ENCODE measurements at places on chromosomes 5 and 9.

DNA sequence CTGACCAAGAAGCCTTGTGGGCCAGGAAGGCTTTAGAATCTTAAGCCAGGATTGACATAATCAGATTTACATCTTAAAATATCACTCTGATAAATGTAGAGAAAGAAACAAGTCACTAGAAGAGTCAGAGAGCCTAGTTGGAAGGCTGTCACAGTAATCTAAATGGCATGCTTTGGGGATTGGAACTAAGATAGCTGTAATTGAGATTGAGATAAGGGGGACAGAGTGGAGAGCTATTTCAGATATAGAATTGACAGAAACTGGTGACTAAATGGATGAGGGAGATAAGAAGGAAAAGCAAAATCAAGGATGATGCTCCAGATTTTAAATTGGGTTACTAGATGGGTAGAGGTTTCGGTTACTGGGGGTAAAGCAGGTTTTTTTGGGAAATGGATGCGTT, 100.5 kb downstream of the XRCC4 start:
- no peak for DNase-seq

GRCh38 chr9:101269591-101270283, 115.1 kb downstream of the BAAT start:
- no peak for DNase-seq

DNA sequence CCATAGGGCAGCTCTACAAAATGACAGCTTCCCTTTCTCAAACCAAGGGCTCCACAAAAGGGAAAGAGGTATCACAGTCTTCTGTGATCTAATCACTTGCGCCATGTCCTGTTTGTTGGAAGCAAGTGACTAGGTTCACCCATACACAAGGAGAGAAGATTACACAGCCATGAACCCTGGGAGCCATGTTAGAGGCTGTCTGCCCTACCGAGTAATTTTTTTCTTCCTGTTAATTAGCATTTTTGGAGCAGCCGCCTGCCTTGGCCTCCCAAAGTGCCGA, 33.2 kb upstream of the GOLPH3 start:
- DNase-seq: no peak

- DNase-seq: no peak
Observed at GRCh38 chr9:110764006-110764405, 95.4 kb downstream of the MUSK start.

DNA sequence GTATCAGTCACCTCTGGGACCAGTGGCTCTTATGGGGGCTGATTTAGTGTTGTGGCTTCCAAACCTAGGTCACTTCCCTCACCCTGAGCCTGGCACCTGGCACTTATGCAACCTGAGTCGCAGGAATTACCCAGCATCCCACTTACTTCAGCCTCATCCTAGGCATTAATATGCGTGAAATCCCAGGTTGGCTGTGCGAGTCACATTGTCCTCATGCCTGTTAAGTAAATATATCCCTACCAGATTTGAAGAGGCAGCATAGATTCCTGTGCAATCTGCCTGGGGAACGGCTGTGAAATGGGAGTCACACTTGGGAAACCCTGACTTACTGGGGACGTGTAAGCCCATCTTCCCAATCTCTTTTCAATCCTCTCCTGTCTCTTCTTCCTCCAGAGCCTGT, 42.7 kb upstream of the AKNA start:
- no peak for DNase-seq

DNA sequence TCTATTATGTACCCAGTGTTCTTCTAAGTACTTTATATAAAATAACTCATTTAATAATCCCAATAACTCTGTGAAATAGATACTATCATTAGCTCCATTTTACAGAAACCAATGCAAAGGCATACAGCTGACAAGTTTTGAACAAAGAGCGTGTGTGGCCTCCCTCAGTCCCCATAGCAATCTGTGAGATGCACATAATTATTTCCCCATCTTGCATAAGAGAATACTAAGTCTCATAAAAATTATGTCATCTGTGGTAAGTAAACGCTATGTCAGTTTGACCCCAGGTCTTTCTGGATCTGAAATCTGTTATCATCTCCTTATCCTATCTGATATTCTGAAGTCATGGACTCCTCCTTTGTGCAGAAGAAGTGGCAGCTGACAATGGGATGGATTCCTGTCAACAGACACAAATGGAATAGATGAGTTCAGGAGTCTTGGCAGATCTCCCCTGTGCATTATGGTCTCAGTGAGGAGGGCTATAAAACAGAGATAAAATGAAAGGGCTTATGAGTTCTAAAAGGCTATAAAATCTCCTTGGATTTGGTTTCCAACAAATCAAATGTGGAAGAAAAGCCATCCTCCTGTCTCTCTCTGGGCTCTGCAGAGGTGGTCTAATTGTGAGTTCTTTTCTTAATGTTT, 162.5 kb upstream of the TLE4 start:
- no peak for DNase-seq

- no peak for DNase-seq
Observed at GRCh38 chr5:107476783-107477182, 194.0 kb downstream of the EFNA5 start.

DNA sequence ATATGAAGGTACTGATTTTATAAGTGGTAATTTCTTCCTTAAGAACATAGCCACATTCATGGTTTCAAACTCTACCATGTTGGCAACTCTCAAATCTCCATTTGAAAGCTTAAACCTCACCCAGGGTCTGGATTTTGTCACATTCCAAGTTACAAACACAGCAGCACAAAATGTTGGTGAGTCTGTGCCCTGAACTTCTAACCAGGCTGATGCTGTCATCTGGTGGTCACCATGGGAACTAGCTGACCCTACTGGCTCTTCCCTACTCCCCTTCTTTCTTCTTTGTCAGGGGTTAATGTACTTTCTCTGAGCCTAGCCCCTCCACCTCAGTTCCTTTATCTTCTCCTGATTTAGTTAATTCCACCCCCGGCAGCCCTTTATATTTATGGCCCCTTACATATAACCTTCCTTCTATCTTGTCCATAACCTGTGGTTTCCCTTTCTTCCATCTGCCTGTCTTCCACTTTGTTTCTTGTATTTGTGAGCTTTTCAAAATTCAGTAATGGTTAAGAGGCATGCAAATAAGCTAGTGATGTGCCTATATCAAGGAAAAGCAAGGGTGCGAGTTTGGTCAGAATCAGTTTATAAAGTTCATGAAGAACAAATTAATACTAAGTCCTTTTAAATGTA, 35.9 kb downstream of the TGFBR1 start:
- peak; percentile 10 for DNase-seq

GRCh38 chr5:178147406-178147805, 6.3 kb downstream of the NHP2 start:
- no peak for DNase-seq

DNA sequence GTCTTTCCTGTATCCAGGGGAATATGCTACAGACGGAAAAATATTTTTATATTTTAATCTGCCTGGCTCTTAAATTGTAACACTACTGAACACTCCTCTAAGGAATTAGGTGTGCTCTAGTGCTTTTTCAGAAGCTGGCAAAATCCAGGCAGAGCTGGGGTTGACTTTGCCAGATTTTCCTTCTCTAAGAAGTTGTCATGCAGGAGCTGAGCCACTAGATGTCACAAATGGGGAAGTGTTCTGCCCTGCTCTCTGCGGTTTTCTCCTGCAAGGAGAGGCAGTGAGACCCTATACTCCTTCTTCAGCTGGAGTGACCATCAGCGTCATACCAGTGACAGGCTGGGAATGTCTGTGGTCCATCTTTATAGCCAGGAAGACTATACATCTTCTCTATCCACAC, 112.5 kb downstream of the HAPLN1 start:
- DNase-seq: peak; percentile 9

GRCh38 chr9:3534614-3535404, 9.0 kb upstream of the RFX3 start:
- DNase-seq: no peak

DNA sequence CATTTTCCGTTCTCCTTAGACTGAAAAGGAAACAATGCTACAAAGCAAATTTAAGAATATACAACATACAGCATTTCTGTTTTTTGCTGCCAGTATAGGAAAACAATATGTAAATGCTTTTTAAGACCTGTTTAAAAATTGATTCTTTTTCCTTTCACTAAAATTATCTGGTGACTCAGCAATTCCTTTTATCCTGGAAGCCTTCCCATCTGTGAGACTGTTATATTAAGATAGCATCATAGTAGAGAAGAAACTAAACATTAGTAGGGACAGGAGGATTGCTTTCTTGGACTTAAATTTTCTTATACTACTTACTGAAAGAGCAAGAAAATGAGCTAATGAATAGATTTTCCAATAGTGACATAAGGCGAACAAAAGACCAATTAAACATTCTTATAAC, 30.0 kb upstream of the GPR21 start:
- DNase-seq: no peak

GRCh38 chr5:122772446-122772845, 2.4 kb upstream of the SNX2 start:
- no peak for DNase-seq

DNA sequence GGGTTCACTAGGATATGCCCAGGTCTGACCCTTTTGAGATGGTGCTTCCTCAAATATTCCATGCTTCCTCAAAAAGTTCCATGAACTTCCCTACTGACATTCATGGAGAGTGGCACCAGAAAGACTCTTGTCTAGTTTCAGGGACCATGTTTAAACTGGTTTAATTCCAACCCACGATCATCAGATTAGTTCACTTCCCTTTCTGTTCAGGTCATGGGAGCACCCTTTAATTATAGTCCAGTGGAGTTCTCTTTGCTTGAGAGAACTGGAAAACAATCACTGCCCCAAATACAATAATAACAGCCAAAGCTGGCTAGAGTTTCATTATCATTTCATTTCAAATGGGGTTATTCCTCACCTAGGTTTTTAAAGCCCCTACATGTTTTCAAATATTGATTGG, 9.7 kb upstream of the ERBIN start:
- DNase-seq: no peak

All from C1 segment of cervical spinal cord (tissue), 14 donors.